CD4-positive, CD25-positive, alpha-beta regulatory T cell (primary cell): ENCODE measurements at places on chromosomes 1 and 21.

- DNase-seq = peak; percentile 13
Measured at GRCh38 chr1:116909512-116910378, at the start of gene PTGFRN. TSS of gene PTGFRN (plus strand) at chr1:116909916. CDS start at chr1:116910204, 288 bp downstream.

DNA sequence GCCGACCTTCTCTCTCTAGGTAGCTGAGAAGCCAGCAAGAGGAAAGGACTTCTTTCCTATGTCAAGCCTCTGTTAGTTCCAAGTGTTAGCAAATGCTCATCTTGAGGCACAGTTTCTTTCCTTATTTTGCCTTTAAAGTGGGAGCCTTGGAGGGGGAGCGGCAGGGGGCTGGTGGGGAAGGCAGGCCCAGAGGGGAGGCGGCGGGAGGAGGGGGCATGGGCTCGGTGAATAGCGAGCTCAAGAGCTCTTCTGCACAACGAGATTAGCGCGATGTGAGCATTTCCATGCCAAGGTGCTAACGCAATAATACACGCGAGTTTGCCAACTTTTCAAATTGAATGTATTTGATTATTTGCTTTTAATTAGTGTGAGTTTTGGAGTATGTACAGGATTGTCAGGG lies 372.6 kb downstream of the RPS6KC1 start:
- DNase-seq = no peak

GRCh38 chr1:218431476-218431875 lies 86.3 kb downstream of the TGFB2 start:
- no peak for DNase-seq

GRCh38 chr1:37809942-37810341 lies 1.9 kb upstream of the YRDC start:
- DNase-seq = no peak

- no peak for DNase-seq
Measured at GRCh38 chr1:223223091-223223995, 80.3 kb upstream of the TLR5 start.

DNA sequence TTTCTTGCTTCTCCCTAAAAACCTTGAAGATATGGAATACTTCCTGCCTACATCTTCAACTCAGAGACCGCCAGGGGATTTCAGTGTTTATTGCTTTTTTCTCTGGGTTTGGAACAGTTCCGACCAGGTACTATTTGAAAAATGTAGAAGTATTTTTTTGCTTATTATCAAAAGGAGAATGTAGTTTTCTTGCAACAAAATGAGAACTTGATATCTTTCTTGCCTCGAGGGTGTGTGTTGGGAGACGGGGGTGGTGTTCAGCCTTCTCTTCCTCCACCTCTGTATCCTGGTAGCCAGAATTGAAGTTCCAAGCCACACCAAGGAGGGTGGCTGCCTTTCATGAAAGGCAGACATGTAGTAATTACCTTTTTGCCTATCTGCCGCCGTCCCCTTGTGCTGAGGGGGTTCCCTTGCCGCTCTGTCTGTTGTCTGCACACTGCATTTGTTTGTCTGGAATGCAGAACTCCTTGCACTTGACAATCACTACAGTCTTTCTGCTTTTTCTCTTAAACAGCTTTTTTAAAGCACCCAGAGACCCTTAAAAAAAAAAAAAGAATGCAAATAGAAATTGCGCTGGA lies 212.1 kb downstream of the PBX1 start:
- no peak for DNase-seq

DNA sequence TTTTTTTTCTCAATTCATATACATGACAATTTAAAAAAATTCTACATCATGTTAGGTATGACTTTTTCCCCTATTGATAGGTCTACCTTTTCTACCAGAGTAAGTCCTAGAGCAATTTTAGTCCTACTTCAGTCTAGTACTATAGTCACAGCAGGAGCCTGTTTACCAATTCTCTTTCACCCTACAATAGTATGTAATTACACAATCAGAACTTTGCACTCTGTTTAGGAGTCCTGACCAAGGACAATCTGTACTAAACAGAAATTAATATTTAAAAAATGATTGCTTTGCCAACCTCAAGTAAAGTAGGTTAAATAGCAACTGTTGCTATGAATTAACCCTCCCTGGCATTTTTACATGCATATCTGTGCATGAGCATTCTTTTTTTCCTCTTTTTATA lies 810 bp upstream of the CYP4A11 start:
- DNase-seq = no peak
